Thymus (tissue), 14 donors: ENCODE measurements at places on chromosomes 4 and X. TPM values are rescaled to one million over a fixed set of nuclear protein-coding genes. Genes with fewer than 3 reads are reported as not detected.

The RADX gene
- total RNA-seq: 1.2 TPM

The F9 gene
- total RNA-seq: not detected

The WDR17 gene
- 0.52 TPM for total RNA-seq

GRCh38 chrX:19682712-19683331 is 167.5 kb upstream of the MAP3K15 start:
- H3K36me3 ChIP-seq: no peaks in the 10 kb centered on the region
- no peak overlapping the region for H3K4me3 ChIP-seq
- H3K4me1 ChIP-seq: peaks cover 21% of the 10 kb centered on the region
- DNase-seq: peak; percentile 32
- H3K27me3 ChIP-seq: no peaks in the 10 kb centered on the region

The TAF7L gene
- 0.19 TPM for total RNA-seq

The HTN3 gene
- 0.28 TPM for total RNA-seq

The SMPX gene
- 0.99 TPM for total RNA-seq

DNA sequence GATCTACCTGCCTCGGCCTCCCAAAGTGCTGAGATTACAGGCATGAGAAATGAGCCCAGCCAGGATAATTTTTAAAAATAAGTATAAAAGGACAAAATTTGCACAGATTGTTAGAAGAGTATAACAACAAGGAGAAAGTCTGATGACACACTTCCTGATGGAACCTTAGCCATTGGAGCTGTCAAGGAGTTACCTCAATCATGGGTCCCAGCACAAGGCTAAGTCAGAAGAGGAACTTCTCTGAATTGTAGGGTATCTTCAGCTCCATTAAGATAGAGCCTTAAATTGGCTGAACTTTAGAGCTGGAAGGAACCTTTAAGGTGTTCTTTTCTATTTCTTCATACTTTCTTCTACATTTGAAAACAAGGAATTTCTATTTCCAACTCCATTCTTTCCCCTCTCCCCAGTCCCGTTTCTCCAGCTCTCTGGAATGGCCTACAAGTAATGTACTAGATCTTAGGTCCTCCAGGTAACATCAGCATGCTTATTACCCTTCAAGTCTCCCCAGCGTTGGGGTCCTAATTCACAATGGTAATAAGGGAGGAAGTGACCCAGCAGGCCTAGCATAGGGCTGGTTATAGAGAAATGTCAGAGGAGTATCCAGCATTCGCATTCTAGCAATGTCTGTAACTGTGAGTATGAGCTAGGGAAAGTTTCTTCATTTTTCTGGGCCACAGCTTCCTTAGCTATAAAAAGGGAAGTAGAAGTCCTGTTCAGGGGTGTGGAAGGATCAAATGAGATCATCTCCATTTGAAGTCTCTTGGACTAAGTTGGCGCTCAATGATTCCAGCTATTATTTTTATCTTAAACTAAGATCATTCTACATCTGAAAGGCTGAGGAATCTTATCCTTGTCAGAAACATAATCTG is 18.5 kb upstream of the RBPJ start:
- no peaks in the 10 kb centered on the region for H3K36me3 ChIP-seq
- H3K4me3 ChIP-seq: no peak overlapping the region
- no peaks in the 10 kb centered on the region for H3K4me1 ChIP-seq
- no peak for DNase-seq

- no peaks in the 10 kb centered on the region for H3K27me3 ChIP-seq
- H3K4me3 ChIP-seq: no peak overlapping the region
- no peaks in the 10 kb centered on the region for H3K36me3 ChIP-seq
- H3K4me1 ChIP-seq: no peaks in the 10 kb centered on the region
- no peak for DNase-seq
Measured at GRCh38 chr4:185803022-185803421, 9.0 kb downstream of the SORBS2 start.

The YIPF6 gene
- total RNA-seq: 13.4 TPM

DNA sequence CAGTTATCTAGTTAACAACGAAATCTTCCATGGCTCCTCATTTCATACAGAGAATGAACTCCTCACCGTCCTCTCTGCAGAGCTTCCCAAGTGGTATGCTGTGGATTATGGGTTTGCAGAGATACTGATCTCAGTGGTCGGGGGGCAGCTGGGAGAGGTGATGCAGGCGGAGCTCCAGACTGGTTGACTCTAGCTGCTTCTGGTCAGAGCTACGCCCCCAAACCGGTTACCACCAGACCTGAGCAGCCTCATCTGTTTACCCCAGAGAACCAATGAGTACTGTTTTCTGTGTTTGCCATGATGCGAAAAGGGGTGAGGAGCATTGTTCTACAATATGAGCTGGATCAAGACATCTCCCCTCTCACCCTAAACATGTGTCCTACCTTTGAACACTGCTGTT is 135.7 kb upstream of the PLAC1 start:
- H3K27ac ChIP-seq: no peak overlapping the region
- H3K27me3 ChIP-seq: peaks cover 3% of the 10 kb centered on the region
- no peak overlapping the region for H3K4me3 ChIP-seq
- H3K36me3 ChIP-seq: peaks cover 12% of the 10 kb centered on the region
